ENCODE measurements at places on chromosomes 11 and 22.

- no peak for DNase-seq
These were observed 42.9 kb downstream of the QSER1 start for GRCh38 chr11:32935462-32936029.

- peak; percentile 91 for DNase-seq
These were observed at the start of gene WDR74 for GRCh38 chr11:62839050-62839945. Gene WDR74, minus strand, starts transcription at chr11:62839590. Its CDS starts 20 bp downstream, at chr11:62839570.

GRCh38 chr11:68954836-68955606 lies 25.8 kb downstream of the MRGPRD start:
- DNase-seq: peak; percentile 32

- peak; percentile 73 for DNase-seq
These were observed at the start of gene DGKZ for GRCh38 chr11:46346886-46347636. Gene DGKZ, plus strand, starts transcription at chr11:46347463. Its CDS starts 197 bp downstream, at chr11:46347660.

DNA sequence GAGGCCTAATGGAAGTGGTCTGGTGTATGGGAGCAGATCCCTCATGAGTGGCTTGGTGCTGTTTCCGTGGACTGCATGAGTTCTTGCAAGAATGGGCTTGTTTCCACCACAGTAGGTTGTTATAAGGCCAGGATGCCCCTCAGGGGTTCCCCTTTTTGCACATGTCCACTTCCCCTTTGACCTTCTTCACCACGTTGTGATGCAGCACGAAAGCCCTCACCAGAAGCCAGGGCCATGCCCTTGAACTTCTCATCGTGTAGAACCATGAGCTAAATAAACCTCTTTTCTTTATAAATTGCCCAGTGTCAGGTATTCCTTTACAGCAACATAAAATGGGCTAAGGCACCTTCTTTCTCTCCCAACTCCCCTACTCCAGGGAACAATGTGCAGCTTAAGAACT lies 2.8 kb upstream of the NARS2 start:
- DNase-seq: no peak

DNA sequence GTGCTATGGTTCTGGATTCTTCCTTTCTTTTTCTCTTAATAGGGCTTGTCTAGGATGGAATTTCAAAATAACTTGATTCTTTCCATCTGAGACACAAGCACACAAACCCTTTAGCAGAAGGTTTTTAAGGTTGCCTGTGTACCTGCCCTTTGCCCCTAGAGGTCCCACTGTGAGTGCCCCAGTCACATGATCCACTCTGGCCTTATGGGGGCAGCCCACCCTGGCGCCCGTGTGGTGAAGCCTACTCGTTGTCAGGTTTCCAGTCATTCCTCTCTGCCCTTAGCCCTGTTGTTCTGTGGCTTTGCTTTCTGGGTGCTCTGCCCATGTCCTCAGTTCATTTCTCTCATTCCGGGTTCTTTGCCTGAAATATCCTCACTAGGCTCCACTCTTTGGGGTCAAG lies 51.8 kb downstream of the ZNRF3 start:
- DNase-seq: no peak

GRCh38 chr22:26239581-26239980 lies 70.3 kb downstream of the SEZ6L start:
- DNase-seq: peak; percentile 1

DNA sequence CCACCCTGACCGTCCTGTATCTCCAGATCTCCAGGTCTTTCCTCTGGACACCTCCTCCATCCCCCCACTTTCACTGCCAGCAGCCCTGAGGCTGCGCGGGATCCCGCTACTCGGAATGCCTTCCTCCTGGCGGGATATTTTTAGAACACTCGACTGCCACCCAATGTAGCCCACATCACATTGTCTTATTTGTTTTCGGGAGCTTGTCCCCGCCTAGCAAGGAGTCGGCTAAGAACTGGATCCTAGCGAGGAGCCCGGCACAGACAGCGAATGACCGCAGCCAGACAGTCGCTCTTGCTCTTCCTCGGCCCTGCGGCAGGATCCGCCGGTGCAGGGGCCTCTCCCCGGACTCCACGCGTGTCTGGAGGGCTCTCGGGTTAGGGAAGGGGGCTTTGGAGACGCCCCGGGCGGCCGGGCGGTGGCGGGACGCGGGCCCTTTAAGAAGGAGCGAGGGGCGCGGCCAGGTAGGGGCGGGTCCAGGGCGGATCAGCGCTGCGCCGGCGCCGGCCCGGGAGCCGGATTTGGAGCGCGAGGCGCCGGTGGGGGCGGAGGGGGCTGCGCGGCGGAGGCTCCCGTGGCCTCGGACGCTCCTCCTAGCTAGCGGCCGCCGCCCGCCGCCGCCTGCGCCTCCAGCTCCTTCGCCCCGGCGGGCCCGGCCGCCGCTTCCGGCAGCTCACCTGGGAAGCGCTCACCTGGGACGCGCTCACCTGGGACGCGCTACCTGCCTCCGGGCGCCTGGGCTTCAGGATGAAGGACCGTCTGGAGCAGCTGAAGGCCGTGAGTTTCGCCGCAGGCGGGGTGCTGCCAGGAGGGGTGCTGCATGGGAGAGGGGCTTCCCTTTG lies at the start of gene STX3:
Gene STX3 (plus strand): TSS at position 518 of the 842 bp plus-strand sequence. CDS start 230 bp downstream, at position 748.
- DNase-seq: peak; percentile 61

- peak; percentile 29 for DNase-seq
These were observed 147.3 kb downstream of the FEZ1 start for GRCh38 chr11:125348674-125349309.

DNA sequence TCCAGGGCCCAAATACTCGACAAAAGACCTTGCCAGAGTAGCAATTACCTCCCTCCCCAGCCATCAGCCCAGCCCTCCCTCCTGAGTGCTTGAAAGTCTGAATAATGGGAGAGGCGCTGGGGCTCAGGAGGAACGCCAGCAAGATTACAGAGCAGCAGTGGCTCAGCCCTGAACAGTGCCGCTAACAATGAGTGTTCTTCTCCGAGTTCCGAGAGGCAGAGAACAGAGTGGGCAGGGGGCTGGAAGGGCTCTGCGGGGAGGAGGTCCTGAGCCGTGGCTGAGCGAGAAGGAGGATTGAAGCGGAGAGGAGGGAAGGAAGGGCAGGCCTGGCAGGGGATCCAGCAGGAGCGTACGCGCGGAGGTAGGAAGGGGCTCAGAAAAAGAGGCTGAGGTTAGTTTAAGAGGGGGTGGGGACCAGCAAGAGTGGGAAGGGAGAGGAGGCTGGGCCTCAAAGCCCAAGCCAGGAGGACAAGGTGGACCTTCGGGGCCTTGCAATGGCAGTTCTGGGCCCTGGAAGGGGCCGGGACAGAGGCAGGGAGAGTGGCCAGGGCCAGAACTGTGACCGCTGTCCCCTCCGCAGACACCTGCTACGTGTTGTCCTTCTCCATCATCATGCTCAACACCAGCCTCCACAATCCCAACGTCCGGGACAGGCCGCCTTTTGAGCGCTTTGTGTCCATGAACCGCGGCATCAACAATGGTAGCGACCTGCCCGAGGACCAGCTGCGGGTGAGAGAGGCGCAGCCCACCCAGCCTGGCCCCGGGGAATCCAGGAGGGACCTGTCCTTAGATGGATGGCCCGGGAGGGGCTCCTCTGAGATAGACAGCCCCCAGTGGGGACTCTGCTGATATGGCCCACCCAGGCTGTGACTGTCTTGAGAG lies 20.6 kb downstream of the CYTH4 start:
- no peak for DNase-seq

DNA sequence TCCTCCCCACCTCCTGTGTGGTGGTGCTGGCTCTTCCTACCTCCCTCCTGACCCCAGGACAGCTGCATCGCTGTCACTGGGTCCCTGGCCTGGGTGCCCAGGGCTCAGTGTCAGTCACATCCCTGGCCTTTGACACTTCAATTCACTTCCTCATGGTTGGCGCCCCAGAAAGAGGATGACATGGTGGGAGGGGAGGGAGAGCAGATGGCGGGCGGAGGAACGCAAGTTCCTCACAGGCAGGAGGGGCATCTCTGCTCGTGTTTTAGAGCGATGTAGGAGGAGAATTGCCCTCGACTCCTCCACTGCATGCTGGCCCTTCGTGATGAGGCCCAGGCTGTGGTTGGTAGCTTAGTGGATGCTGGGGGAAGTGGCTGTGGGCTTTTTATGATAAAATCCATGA lies 35.1 kb upstream of the KRTAP5-7 start:
- DNase-seq: no peak

Measured in fibroblast of lung (primary cell).